AG09319 (cell line): ENCODE measurements at places on chromosomes 13 and 19.
A peak's percentile ranks its signal among the peaks of the same experiment; 100 is the strongest.

- no peak for DNase-seq
These were observed 5.8 kb downstream of the SLC39A3 start for GRCh38 chr19:2733930-2734588.

DNA sequence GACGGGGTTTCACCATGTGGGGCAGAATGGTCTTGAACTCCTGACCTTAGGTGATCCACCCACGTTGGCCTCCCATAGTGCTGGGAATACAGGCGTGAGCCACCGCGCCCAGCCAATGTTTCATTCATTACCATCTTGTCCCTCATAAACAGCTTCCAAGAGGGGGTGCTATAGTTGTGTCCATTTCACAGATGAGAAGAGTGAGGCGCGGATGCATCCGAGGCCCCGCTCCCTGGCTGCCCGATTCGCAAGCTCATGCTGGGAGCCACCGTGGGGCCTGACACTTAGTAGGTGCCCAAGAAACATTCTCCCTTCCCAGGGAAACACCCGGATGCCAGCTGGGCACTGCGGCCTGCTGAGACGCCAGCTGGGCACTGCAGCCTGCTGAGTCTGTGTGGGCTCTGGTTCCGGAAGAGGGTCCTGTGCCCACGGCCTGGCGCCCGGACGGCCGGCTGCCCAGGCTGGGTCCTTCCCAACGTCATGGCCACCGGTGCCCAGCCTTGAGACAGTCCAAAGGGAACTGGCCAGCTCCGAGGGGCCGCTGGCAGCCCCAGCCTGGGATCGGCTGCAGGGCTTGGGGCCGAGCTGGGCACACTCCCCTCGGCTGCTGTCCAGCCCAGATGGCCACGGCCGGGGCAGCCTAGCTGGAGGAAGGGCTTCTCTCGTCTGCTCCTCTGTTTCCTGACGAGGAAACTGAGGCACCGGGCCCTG, 54.7 kb downstream of the NFIC start:
- DNase-seq, result no peak

DNA sequence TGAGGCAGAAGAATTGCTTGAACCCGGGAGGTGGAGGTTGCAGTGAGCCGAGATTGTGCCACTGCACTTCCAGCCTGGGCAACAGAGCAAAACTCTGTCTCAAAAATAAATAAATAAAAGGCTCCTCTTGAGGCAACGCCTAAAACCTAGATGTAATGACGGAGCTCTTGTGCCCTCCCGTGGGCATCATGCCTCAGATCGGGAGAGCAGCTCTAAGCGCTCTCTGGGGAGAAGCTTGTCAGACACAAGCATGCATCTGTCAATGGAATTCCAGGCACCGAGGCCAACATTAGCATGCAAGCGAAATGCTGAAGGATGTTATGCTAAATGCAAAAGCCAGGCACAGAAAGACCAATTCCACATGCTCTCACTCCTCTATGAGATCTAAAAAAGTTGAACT, 45.6 kb upstream of the MRI1 start:
- peak; percentile 70 for DNase-seq

DNA sequence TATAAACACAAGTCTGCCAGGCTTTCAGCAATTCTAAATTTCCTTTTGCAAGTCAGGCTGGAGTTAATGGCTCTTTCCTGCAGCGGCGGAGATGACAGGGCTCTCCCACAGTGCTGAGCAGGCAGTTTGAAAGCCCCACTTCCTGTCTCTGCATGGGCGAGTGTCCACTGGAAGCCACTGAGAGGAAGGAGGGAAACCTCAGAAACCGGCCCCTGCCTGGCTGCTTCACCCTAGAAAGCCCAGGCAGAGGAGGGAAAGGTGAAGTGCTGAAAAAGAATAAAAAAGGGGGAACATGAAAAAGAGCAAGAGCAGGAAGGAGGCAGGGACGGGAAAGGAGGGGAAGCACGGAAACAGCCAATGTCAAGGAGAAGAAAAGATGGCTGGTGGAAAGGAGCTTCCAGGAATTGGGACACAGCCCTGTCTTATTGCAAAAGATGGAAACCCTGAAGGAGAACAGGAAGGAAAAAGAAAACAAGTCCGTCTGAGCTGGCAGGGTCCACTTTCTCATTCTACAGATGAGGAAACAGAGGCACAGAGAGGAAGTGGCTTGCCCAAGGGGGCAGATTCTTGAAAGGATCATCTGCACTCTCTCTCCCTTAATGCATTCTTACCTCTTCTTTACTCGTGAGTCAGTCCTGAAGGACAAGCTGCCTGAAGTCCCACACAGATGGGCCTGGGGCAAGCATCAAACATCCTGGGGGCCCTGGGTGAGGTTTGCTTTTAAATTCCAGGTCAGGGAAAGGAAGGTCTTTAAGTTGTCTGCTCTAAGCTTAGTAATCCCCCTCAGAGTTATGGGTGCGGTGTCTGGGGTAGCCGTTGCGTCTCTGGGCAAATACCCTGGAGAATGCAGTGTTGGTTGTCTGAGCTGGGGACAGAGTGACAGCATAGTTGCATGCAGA, 38.8 kb upstream of the ALOX5AP start:
- no peak for DNase-seq

DNA sequence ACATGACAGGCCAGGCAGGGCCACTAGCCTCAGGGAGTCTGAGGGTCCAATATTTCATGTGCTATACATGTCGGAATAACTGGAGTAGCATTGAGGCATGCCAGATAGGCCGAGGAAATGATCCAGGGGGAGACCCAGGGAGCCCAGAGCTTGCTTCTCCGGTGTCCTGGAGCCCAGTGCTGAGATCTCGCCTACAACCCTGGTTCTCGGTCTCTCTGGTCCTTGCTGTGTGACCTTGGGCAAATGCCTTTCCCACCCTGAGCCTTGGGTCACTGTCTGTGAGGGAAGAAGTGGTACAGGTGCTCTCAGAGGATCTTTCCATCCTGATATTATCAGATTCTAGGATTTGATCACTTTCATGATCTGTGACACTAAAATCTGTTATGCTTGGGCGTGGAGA, 11.3 kb downstream of the CBLC start:
- DNase-seq, result no peak

- DNase-seq, result no peak
These were observed 4.3 kb downstream of the ZNF114 start for GRCh38 chr19:48274173-48274572.

DNA sequence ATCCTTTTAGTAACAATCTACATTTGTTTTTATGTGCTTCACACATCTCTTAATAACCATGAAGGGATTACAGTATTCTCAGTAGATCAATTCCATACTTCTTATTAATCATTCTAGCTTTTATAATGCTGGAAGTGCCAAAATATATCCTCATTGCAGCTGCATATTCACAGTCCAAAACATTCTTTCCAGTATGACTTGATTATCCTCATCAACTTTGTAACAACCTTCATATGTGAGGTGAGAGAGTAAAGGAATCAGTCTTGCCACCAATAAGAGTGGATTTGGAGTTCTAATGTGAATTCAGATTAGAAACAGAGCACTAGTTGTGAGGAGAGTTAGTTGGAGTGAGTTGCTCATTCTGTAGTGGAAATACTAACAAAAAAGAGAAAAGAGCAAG, 208.0 kb upstream of the SPRY2 start:
- no peak for DNase-seq

DNA sequence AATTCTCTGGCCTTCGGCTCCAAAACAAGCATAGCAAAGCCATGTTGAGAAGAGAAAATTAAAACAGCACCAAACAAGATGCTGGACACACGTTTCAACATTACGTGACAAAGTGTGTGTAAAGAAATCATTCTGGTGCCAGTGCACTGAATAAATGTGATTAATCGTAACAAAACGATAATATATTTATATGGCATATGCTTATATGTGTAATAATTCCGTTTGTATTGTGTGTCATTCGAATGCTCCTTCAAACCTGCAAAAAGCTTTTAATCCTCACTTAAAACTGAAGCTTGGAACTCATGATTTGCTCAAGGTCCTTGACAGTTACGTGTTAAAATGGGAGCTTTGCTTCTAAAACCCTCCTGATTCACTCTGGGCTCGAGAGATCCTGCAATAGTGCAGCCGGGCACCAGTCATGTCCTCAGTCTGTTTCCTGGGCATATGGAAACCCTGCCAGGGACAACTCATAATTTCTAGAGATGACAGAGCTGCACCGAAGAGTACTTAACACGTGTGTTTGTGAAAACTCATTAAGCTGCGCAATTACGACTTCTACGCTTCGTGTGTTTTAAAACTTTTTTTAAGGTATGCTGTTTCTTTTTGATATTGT, 731 bp upstream of the AKAP8L start:
- no peak for DNase-seq

- no peak for DNase-seq
These were observed 15.5 kb downstream of the SLC25A30 start for GRCh38 chr13:45402641-45403040.

DNA sequence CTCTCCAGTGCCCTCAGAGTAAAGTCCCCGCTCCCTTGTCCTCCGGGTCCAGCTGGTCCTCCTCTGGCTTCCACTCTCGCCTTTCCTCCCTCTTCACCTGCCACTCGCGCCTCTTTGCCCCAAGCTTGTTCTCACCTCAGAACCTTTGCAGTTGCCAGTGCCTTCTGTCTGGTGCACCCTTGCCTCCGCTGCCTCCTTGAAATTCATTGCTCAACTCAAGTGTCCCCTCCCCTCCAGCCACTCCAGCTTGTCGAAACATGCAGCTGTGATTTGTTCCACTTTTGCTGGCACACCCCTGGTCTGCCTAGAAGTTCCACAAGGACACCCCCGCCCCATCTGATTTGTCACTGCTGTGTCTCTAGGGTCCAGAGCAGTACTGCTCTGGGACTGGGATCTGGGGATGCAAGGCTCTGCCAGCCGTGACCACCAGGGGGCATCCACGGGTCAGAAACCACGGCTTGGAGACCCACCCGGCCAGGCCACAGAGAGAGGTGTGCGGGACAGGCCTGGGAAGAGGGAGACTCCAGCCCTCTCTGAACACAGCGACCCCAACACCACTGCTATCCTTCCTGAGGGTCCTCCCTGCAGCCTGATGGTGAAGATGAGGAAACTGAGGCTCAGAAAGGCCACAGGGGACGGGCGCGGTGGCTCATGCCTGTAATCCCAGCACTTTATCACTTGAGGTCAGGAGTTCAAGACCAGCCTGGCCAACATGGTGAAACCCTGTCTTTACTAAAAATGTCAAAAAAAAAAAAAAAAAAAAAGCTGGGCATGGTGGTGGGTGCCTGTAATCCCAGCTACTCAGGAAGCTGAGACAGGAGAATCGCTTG, 49.9 kb downstream of the AP1M1 start:
- peak; percentile 20 for DNase-seq

DNA sequence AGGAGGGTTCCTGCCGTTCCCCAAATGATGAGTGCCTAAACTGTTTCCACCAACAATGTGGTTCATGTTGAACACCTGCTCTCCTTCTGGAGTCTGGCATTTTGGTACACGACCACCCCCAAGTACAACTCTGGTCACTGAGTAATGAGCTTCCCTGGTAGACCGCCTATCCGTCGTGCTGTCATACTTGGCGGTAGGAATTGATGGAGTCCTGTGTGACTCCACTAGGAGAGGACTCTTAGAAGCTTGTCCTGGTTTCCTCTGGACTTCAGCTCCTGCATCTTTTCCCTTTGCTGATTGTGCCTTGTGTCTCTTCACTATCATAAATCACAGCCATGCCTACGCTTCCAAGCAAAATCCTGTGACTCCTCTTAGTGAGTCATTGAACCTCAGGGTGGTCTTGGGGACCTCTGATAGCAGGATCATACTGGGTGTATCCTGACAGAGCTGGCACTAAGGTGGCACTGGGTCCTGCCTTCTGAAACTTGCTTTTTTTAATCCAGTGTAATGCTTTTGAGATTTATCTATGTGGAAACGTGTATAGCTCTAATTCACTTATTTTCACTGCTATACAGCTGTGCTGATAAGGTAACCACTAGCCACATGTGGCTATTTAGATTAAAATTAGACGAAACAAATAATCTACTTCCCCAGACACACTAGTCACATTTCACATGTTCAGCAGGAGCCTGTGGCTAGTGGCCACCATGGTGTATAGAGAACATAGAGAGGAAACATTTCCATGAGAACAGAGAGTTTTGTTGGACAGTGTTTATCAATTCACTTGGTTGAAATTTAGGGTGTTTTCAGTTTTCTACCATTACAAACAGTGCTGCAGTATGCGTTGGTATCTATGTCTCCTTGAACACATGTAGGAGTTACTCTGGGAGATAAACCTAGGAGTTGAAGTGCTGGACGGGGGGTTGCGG, 6.1 kb upstream of the ASF1B start:
- no peak for DNase-seq

- no peak for DNase-seq
These were observed 62.8 kb downstream of the WDFY2 start for GRCh38 chr13:51647067-51647466.

GRCh38 chr13:51764184-51765141, 39.5 kb downstream of the DHRS12 start:
- peak; percentile 62 for DNase-seq
